ENCODE measurements at places on chromosomes 6 and 20. TPM values are rescaled to one million over a fixed set of nuclear protein-coding genes. Genes with fewer than 3 reads are reported as not detected.
A peak's percentile ranks its signal among the peaks of the same experiment; 100 is the strongest.

DNA sequence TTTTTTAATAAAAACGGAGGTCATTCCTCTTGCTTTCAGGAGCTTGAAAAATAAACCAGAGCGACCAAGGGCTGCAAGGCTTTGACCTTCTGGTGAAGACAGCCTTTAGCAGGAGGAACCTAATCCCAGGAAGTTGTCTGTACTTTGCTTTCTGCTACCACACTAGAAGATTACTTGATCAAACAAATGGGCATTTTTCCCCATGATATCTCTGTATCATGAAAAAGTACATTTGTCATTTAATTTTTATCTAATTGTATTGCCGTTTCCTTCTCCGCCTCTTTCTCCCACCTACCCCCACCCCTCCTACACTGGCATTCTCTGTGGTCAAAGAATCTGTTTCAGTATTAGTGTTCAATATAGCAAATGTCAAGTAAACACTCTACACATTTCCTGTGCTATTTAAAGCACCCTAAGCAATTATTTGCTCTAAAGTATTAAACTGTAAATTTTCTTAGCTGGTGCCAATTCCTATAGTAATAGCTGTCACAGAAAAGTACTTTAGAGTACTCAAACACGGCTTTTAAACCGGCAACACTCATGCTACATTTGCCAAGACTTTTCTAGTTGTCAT lies 29.7 kb downstream of the ATXN1 start:
- peaks cover 4% of the 10 kb centered on the region for H3K36me3 ChIP-seq
- DNase-seq: no peak
- H3K4me1 ChIP-seq: peaks cover 37% of the 10 kb centered on the region
- H3K4me3 ChIP-seq: no peak overlapping the region
- no peaks in the 10 kb centered on the region for H3K27me3 ChIP-seq

DNA sequence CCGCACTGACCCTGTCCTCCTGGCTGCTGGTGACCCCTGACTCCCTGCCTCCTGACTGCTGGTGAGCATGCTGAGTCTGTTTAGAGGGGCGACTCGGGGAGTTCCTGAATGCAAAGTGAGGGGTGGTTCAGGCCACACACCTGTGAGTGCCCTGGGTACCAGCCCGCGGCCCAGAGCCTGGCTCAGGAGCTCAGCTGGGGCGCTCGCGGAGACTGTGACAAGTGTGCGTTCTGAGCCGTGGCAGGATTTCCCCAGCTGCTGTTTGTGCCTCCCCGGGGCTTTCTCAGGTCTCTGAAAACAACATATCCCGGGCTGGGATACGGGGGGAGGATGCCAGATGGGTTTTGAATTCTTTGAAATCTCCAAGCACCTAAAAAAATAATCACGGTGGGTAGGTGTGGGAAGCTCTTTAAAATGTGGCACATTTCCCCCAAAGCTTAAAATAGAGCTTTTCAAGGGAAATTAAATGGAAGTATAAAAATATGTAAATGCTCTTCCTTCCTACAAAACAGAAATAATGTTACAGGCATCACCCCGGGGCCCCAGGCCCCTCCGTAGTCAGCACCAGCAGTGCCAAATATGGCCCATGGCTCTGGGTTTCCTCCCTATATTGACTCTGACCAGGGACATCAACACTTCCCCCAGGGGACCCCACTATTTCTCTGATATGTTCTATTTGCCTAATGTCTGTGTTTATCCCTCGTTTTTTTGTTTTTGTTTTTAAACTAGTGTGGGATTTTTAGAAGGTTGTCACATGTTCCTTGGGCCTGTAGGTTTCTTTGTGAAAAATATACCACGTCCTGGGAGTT lies 49.9 kb upstream of the TAGAP start:
- H3K4me1 ChIP-seq: no peaks in the 10 kb centered on the region
- no peak overlapping the region for H3K27ac ChIP-seq
- H3K27me3 ChIP-seq: no peaks in the 10 kb centered on the region
- H3K4me3 ChIP-seq: no peak overlapping the region
- DNase-seq: no peak

DNA sequence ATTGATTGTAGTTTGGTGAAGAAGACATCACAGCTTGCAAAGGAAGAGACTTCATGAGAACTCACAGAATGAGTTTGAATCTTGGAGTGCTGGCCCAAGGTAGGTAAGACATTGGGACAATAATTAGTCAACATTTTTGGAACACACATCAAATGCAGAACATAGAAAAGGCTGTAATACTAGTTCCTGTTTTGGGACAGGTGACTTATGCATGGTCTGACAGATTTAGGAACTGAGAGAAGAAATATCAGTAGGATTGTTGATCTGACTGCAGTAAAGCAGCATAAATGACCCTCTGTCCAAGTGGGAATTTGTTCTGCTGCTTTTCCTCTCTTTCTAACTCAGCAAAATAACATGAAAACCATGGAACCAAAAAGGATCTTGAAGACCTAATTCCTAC lies 102.3 kb upstream of the MAP3K7 start:
- DNase-seq: no peak
- H3K27me3 ChIP-seq: no peaks in the 10 kb centered on the region
- no peaks in the 10 kb centered on the region for H3K4me1 ChIP-seq
- no peak overlapping the region for H3K4me3 ChIP-seq

- no peak overlapping the region for H3K27ac ChIP-seq
- no peaks in the 10 kb centered on the region for H3K36me3 ChIP-seq
Measured at GRCh38 chr6:154382740-154383139, 26.1 kb upstream of the IPCEF1 start.

- H3K27me3 ChIP-seq: peaks cover 58% of the 10 kb centered on the region
- no peak overlapping the region for H3K4me3 ChIP-seq
- no peak overlapping the region for H3K27ac ChIP-seq
- no peaks in the 10 kb centered on the region for H3K4me1 ChIP-seq
- H3K36me3 ChIP-seq: no peaks in the 10 kb centered on the region
Measured at GRCh38 chr6:84775751-84776150, 11.4 kb upstream of the TBX18 start.

- H3K4me1 ChIP-seq: peaks cover 7% of the 10 kb centered on the region
- peak; percentile 79 for DNase-seq
- no peaks in the 10 kb centered on the region for H3K36me3 ChIP-seq
- no peak overlapping the region for H3K27ac ChIP-seq
Measured at GRCh38 chr6:21898107-21898796, 304.7 kb downstream of the SOX4 start.

The ECT2L gene
- not detected for total RNA-seq

The CHMP4B gene
- 90.6 TPM for total RNA-seq

The SLPI gene
- not detected for total RNA-seq

The SERPINB1 gene
- 2.0 TPM for total RNA-seq
